ENCODE measurements at places on chromosomes 1 and 21.

DNA sequence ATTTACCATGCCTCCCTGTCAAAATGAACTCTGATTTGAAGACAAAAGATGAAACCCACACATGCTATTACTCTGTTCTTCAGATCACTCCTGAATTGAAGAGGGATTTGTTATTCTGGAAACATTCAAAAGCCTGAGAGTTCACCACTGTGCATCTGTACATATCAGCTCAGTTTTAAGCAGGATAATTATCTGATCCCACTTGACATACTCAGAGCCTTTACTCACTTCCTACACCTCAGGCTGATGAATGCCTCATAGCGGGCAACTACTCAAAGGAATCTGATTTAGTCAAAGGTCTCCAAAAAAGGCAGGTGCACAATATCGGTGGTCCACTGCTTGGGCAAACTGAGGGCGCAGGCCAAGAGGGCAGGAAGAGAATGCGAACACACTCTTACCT is 47.5 kb upstream of the LPAR3 start:
- no peak for DNase-seq

DNA sequence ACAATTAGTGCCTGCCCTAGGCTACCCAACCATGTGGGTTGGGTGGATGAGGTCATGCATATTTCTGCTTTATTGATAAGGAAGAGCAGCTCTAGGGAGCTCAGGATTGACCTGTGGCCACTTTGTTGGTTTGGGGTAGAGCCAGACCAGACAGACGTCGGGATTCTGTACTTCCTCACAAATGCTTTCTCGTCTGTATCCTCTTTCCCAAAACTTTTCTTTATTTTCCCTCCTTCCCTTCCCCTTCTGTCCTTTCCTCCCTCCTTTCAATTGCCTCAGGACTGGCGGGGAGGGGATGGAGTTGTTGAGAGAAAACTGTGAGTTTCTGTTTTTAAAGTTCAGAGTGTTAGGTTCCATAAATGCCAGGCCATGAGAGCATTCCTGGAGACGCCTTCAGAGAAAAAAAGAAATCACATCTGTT is 68.0 kb downstream of the UCK2 start:
- no peak for DNase-seq

GRCh38 chr1:17655169-17655568 is 100.0 kb upstream of the ACTL8 start:
- DNase-seq = no peak

- DNase-seq = no peak
These were observed 71.2 kb downstream of the NGF start for GRCh38 chr1:115266729-115267421.

GRCh38 chr1:77706321-77706720 is 23.9 kb upstream of the ZZZ3 start:
- DNase-seq = no peak

DNA sequence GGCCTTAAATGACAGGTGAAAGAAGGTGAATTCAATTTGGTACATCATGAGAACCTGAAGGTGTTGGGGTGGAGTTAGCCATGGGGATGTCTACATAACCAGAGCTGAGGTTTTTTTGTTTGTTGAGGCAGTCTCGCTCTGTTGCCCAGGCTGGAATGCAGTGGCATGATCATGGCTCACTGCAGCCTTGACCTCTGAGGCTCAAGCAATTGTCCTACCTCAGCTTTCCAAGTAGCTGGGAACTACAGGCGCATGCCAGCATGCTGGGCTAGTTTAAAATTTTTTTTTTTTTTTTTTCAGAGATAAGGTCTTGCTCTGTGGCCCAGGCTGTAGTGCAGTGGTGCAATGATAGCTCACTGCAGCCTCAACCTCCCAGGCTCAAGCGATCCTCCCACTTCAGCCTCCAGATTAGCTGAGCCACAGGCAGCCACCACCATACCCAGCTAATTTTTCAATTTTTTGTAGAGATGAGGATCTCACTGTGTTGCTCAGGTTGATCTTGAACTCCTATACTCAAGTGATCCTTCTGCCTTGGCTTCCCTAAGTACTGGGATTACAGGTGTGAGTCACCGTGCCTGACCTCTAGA is 1.9 kb upstream of the MPZ start:
- DNase-seq = no peak

DNA sequence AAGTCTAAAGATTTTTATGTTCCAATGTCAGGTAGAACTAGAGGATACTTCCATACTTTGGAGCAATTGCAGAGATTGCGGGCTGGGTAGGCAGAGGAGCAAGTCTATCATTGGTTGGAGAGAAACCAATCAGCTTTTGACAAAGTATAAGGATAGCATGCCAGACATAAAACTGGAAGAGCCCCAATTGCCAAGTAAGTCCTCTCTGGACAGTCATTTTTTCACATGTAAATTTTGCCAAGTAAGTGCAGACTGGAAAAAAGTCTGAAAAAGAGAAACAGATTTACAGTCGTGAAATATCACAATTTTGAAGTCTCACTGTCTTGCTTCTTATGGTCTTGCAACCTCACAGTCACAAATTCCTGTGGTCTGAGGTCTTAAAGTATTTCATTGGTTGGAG is 131.4 kb upstream of the C21orf91 start:
- no peak for DNase-seq

GRCh38 chr1:193111641-193112090 is 6.5 kb upstream of the GLRX2 start:
- DNase-seq = no peak

- no peak for DNase-seq
These were observed 70.9 kb downstream of the RERE start for GRCh38 chr1:8746554-8746953.

GRCh38 chr1:152959801-152960451 is 10.5 kb upstream of the SPRR4 start:
- no peak for DNase-seq

- DNase-seq = no peak
These were observed 480.7 kb downstream of the NPHP4 start for GRCh38 chr1:5511381-5512097.

Data from chondrocyte (in vitro differentiated cells).